ENCODE measurements at places on chromosomes 13 and 19. TPM values are rescaled to one million over a fixed set of nuclear protein-coding genes. Genes with fewer than 3 reads are reported as not detected.

PLEKHA4 gene
- 4.3 TPM for total RNA-seq

IFNL1 gene
- total RNA-seq, result not detected

UBL3 gene
- 7.0 TPM for total RNA-seq

RTBDN gene
- total RNA-seq, result not detected

VSTM1 gene
- total RNA-seq, result not detected

ZNF99 gene
- not detected for total RNA-seq

ZNF491 gene
- 1.1 TPM for total RNA-seq

RAD23A gene
- 51.8 TPM for total RNA-seq

ZSCAN1 gene
- total RNA-seq, result 0.25 TPM

CNFN gene
- total RNA-seq, result not detected

DIAPH3 gene
- 8.9 TPM for total RNA-seq

CRX gene
- under 0.01 TPM for total RNA-seq

ARHGAP45 gene
- total RNA-seq, result 50.0 TPM

KASH5 gene
- not detected for total RNA-seq

SLC25A41 gene
- not detected for total RNA-seq

AP1M2 gene
- total RNA-seq, result 0.13 TPM

FRY gene
- 86.0 TPM for total RNA-seq

DCT gene
- not detected for total RNA-seq

CBLC gene
- 0.06 TPM for total RNA-seq

DGKH gene
- 36.6 TPM for total RNA-seq

TINCR gene
- total RNA-seq, result 0.06 TPM

OR1M1 gene
- total RNA-seq, result not detected

PGLYRP1 gene
- not detected for total RNA-seq

IZUMO2 gene
- total RNA-seq, result not detected

PLK5 gene
- not detected for total RNA-seq

PSG2 gene
- not detected for total RNA-seq

WDR87 gene
- not detected for total RNA-seq

ZNF432 gene
- 8.4 TPM for total RNA-seq

ANKLE1 gene
- 0.76 TPM for total RNA-seq

ZNF530 gene
- 2.5 TPM for total RNA-seq

SERPINE3 gene
- total RNA-seq, result not detected

ZNF430 gene
- total RNA-seq, result 9.9 TPM

ZNF224 gene
- total RNA-seq, result 29.8 TPM
